ENCODE measurements at places on chromosomes 2 and 18. TPM values are rescaled to one million over a fixed set of nuclear protein-coding genes. Genes with fewer than 3 reads are reported as not detected.

The EPHA4 gene
- total RNA-seq = 74.2 TPM

The LCT gene
- total RNA-seq = 0.06 TPM

The SLC16A14 gene
- total RNA-seq = 10.1 TPM

The PLEK gene
- total RNA-seq = 7.6 TPM

The ATL2 gene
- 99.9 TPM for total RNA-seq

The SERPINB11 gene
- total RNA-seq = not detected

The CYP27A1 gene
- total RNA-seq = 45.4 TPM

The IL36G gene
- not detected for total RNA-seq

The GPBAR1 gene
- total RNA-seq = 1.9 TPM

The FBXO36 gene
- total RNA-seq = 7.2 TPM

The DDX18 gene
- 36.6 TPM for total RNA-seq

The PID1 gene
- 10.3 TPM for total RNA-seq

The NLRC4 gene
- total RNA-seq = 1.6 TPM

The GATA6 gene
- 14.0 TPM for total RNA-seq

The RAD51AP2 gene
- 0.12 TPM for total RNA-seq

The LIMS3 gene
- total RNA-seq = 2.0 TPM

The ALPG gene
- not detected for total RNA-seq

The FNDC4 gene
- 6.8 TPM for total RNA-seq

The ABCG5 gene
- 0.18 TPM for total RNA-seq

The SEMA4C gene
- 41.6 TPM for total RNA-seq

The STPG4 gene
- not detected for total RNA-seq

The LHCGR gene
- 1.3 TPM for total RNA-seq

The DSG2 gene
- total RNA-seq = 34.3 TPM

The VWC2L gene
- 0.35 TPM for total RNA-seq

The ASXL2 gene
- 12.8 TPM for total RNA-seq

The ARPC2 gene
- total RNA-seq = 159 TPM

The FBLN7 gene
- 12.6 TPM for total RNA-seq

The IL37 gene
- not detected for total RNA-seq

The TMEM163 gene
- total RNA-seq = 0.64 TPM

The POTEJ gene
- total RNA-seq = 0.12 TPM

The SEMA4F gene
- total RNA-seq = 4.0 TPM

The XIRP2 gene
- 16.2 TPM for total RNA-seq

The TMEM247 gene
- not detected for total RNA-seq

The DLGAP1 gene
- total RNA-seq = 5.5 TPM

The SKOR2 gene
- not detected for total RNA-seq

The IL18R1 gene
- total RNA-seq = 4.3 TPM

The HOXD12 gene
- 0.23 TPM for total RNA-seq

The RESP18 gene
- not detected for total RNA-seq

The MTLN gene
- total RNA-seq = 53.3 TPM

The CPS1 gene
- 7.3 TPM for total RNA-seq

The DSC3 gene
- 1.6 TPM for total RNA-seq

The SH2D6 gene
- 0.99 TPM for total RNA-seq

The SLC5A7 gene
- 0.53 TPM for total RNA-seq

The MAP3K19 gene
- 0.12 TPM for total RNA-seq

The POTEI gene
- 0.06 TPM for total RNA-seq

The LRRC30 gene
- 6.4 TPM for total RNA-seq

The FRZB gene
- 7.8 TPM for total RNA-seq

The MYO1B gene
- total RNA-seq = 116 TPM

The CDH2 gene
- total RNA-seq = 37.9 TPM

The TBR1 gene
- 0.29 TPM for total RNA-seq

The RIT2 gene
- total RNA-seq = 0.35 TPM

The TMEM17 gene
- 4.3 TPM for total RNA-seq

The PMAIP1 gene
- 8.3 TPM for total RNA-seq

The FOXD4L1 gene
- total RNA-seq = 0.12 TPM

Data from metanephros (tissue), 2 donors.